Left ventricle myocardium superior (tissue), 1 donor: ENCODE measurements at places on chromosomes 3 and 15. TPM values are rescaled to one million over a fixed set of nuclear protein-coding genes. Genes with fewer than 3 reads are reported as not detected.

Gene QARS1
- total RNA-seq: 227 TPM

Gene CLRN1
- total RNA-seq: not detected

Gene LIPC
- total RNA-seq: 0.32 TPM

Gene FAM162A
- 147 TPM for total RNA-seq

Gene SSUH2
- 0.57 TPM for total RNA-seq

Gene IVD
- total RNA-seq: 97.2 TPM

Gene ITIH1
- total RNA-seq: not detected

Gene EXD1
- total RNA-seq: not detected

Gene PPARG
- 24.0 TPM for total RNA-seq

Gene PCLAF
- total RNA-seq: 0.20 TPM

Gene FGF7
- total RNA-seq: 34.6 TPM

Gene ALDH1A2
- 10.4 TPM for total RNA-seq

Gene ST3GAL6
- 27.0 TPM for total RNA-seq
